Gastroesophageal sphincter (tissue), 4 donors: ENCODE measurements at places on chromosomes 3 and 15.

GRCh38 chr15:68510558-68510957, 68.2 kb upstream of the CORO2B start:
- H3K36me3 ChIP-seq: no peaks in the 10 kb centered on the region
- ATAC-seq: no peak
- no peaks in the 10 kb centered on the region for H3K27me3 ChIP-seq
- no peak overlapping the region for H3K4me3 ChIP-seq
- H3K27ac ChIP-seq: no peak overlapping the region
- no peaks in the 10 kb centered on the region for H3K4me1 ChIP-seq

DNA sequence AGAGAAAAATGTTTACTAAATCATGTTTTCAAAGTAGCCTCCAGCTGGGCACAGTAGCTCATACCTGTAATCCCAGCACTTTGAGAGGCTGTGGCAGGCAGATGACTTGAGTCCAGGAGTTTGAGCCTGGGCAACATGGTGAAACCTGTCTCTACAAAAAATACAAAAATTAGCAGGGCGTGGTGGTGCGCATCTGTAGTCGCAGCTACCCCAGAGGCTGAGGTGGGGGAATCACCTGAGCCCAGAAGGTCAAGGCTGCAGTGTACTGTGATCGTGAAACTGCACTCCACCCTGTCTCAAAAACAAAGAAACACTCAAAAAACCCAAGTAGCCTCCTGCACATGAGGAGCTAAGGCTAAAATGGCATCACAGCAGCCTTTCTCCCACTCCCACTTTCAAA, 1.6 kb upstream of the PPIB start:
- H3K36me3 ChIP-seq: no peaks in the 10 kb centered on the region
- H3K27me3 ChIP-seq: no peaks in the 10 kb centered on the region
- peaks cover 3% of the 10 kb centered on the region for H3K4me1 ChIP-seq
- no peak for ATAC-seq
- H3K4me3 ChIP-seq: no peak overlapping the region
- H3K27ac ChIP-seq: no peak overlapping the region

DNA sequence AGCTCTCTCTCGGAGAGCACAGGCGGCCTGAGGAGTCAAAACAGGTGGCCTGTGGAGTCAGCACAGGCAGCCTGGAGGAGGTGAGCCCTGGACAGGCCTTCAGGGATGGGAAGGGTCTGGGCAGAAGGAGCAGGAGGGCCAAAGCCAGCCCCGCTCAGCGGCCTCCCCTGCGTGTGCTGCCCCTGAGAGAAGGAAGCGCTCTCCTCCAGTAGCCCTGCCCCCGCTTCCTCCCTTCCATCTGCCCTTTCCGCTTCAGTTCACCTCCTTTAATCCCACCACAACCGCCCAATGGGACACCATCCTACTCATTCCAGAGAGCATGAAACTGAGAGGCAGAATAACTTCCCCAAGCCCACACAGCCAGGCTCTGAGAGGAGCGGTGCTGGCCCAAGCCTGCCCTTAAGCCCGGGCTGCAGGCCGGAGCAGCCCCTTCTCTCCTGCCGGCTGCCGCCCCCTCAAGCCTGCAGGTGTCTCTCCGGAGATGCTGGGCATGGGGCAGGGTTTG, 3.2 kb upstream of the NR2E3 start:
- no peak overlapping the region for H3K27ac ChIP-seq
- no peak for ATAC-seq
- H3K36me3 ChIP-seq: no peaks in the 10 kb centered on the region
- peaks cover 8% of the 10 kb centered on the region for H3K27me3 ChIP-seq
- H3K4me1 ChIP-seq: no peaks in the 10 kb centered on the region
- no peak overlapping the region for H3K4me3 ChIP-seq

GRCh38 chr3:55486857-55487380, at the start of gene WNT5A:
Gene WNT5A, minus strand, starts transcription at chr3:55487306. Its CDS starts 321 bp downstream, at chr3:55486985.
- peaks cover 47% of the 10 kb centered on the region for H3K27me3 ChIP-seq
- no peaks in the 10 kb centered on the region for H3K36me3 ChIP-seq
- H3K4me1 ChIP-seq: no peaks in the 10 kb centered on the region
- peak; percentile 2 for ATAC-seq
- peak within 1 kb of the TSS; percentile 1 for H3K27ac ChIP-seq
- H3K4me3 ChIP-seq: peak within 1 kb of the TSS; percentile 49

DNA sequence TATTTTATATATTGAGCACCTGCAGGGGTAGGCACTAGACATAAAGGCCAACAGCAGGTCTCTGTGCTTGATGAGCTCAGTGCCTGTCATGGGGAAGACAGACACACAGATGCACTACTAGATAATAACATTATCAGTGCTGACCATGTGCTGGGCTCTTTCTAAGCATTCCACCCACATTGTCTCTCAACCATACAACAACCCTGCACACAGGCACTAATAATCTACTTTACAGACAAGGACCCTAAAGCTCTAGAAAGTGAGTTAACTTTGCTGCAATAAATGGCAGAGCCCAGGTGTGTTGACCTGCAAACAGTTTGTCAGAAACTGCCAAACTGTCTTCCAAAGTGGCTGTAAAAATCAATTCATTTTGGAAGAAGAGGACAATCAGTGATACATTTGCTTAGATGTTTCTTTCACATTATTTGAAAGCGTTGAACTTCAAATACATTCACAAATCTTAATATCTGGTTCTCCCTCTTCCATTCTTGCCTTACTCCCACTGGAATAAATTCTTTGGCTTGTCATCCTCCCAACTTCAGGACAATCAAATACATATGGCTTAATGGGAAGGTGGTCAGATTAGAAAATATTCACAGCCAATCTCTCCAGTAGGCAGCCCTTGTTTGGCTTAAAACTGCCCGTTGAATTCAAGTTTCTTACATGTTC, 11.0 kb upstream of the PP2D1 start:
- H3K4me3 ChIP-seq: no peak overlapping the region
- H3K27ac ChIP-seq: peak overlapping the region; percentile 80
- no peaks in the 10 kb centered on the region for H3K27me3 ChIP-seq
- peaks cover 11% of the 10 kb centered on the region for H3K4me1 ChIP-seq
- ATAC-seq: no peak

GRCh38 chr3:128781164-128781563, 55.2 kb downstream of the RAB7A start:
- H3K27ac ChIP-seq: no peak overlapping the region
- no peak for ATAC-seq
- H3K36me3 ChIP-seq: no peaks in the 10 kb centered on the region
- H3K4me3 ChIP-seq: no peak overlapping the region
- no peaks in the 10 kb centered on the region for H3K27me3 ChIP-seq

DNA sequence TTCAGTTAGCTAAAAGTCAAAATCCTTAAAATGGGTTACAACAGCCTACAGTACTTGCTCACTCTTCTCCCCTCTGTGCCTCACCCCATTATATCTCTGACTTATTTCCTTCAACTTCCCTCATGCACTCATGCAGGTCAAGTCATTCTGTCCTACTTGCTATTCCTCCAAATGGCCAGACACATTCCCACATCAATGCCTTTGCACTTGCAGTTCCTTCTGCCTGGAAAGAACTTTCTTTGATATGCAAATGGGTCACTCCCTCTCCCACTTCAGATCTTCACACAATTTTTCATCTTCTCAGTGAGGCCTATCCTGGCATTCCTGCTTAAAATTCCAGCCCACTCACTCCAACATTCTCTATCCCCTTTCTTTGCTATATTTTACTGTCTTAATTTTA, 547.2 kb upstream of the TGFBR2 start:
- H3K27ac ChIP-seq: no peak overlapping the region
- no peak for ATAC-seq
- H3K4me1 ChIP-seq: no peaks in the 10 kb centered on the region
- H3K27me3 ChIP-seq: no peaks in the 10 kb centered on the region
- H3K4me3 ChIP-seq: no peak overlapping the region
- H3K36me3 ChIP-seq: no peaks in the 10 kb centered on the region

- no peaks in the 10 kb centered on the region for H3K27me3 ChIP-seq
- no peak overlapping the region for H3K4me3 ChIP-seq
- H3K36me3 ChIP-seq: no peaks in the 10 kb centered on the region
Observed at GRCh38 chr3:179673523-179673922, 20.7 kb downstream of the USP13 start.

- H3K27me3 ChIP-seq: no peaks in the 10 kb centered on the region
- ATAC-seq: no peak
- H3K4me3 ChIP-seq: no peak overlapping the region
- H3K36me3 ChIP-seq: no peaks in the 10 kb centered on the region
Observed at GRCh38 chr3:190593075-190593474, 79.2 kb downstream of the IL1RAP start.

DNA sequence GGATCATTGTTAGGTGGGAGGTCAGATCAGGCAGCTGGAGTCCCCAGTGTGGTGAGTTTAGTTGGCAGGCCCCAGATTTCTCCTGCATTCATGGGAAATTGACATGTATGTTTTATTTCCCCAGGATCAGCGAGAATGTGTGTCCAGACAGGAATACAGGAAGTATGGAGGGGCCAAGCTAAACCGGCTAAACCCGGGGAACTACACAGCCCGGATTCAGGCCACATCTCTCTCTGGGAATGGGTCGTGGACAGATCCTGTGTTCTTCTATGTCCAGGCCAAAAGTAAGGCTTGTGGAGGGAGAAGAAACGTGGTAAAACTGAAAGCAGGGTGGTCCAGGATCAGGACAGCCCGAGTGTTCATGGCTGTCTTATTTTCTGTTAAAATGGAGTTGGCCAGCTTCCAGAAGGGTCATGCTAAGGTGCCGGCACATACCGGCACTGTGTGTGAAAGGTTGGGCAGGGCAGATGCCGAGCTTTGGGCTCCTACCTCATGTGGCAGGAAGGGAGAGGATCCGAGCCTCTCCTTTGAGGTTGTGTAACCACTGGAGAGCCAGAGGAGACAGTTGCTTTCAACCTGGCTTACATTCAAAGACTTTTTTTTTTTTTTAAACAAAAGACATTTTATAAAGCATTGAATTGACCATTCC, 83.1 kb downstream of the PGPEP1L start:
- H3K4me3 ChIP-seq: no peak overlapping the region
- H3K27me3 ChIP-seq: no peaks in the 10 kb centered on the region
- H3K4me1 ChIP-seq: peaks cover 11% of the 10 kb centered on the region
- peak; percentile 63 for ATAC-seq
- no peak overlapping the region for H3K27ac ChIP-seq
- no peaks in the 10 kb centered on the region for H3K36me3 ChIP-seq

DNA sequence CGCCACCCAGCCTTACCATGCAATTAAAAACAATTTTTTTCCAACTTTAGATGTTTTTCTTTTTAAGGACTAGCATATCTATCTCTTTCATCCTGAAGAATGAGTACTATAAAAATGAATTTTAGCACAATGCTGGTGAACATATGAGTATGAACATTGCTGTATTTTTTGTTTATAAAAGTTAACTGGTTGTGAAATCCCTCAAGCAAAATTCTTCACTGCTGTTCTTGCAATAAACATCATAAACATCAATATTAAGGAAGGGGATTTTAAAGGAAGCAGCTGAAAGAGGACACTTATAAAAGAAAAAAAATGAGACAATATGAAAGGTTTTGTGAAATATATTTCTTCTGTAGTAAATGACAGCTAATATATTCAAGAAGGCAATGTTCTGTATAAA, 3.0 kb downstream of the PLSCR4 start:
- ATAC-seq: no peak
- H3K4me3 ChIP-seq: peak overlapping the region; percentile 88
- peak overlapping the region; percentile 31 for H3K27ac ChIP-seq
- H3K4me1 ChIP-seq: peaks cover 2% of the 10 kb centered on the region
- no peaks in the 10 kb centered on the region for H3K36me3 ChIP-seq
- H3K27me3 ChIP-seq: no peaks in the 10 kb centered on the region

GRCh38 chr3:73451301-73451944, 173.3 kb downstream of the PDZRN3 start:
- no peak overlapping the region for H3K27ac ChIP-seq
- ATAC-seq: no peak
- no peaks in the 10 kb centered on the region for H3K36me3 ChIP-seq
- H3K27me3 ChIP-seq: no peaks in the 10 kb centered on the region
- no peak overlapping the region for H3K4me3 ChIP-seq
- peaks cover 15% of the 10 kb centered on the region for H3K4me1 ChIP-seq

DNA sequence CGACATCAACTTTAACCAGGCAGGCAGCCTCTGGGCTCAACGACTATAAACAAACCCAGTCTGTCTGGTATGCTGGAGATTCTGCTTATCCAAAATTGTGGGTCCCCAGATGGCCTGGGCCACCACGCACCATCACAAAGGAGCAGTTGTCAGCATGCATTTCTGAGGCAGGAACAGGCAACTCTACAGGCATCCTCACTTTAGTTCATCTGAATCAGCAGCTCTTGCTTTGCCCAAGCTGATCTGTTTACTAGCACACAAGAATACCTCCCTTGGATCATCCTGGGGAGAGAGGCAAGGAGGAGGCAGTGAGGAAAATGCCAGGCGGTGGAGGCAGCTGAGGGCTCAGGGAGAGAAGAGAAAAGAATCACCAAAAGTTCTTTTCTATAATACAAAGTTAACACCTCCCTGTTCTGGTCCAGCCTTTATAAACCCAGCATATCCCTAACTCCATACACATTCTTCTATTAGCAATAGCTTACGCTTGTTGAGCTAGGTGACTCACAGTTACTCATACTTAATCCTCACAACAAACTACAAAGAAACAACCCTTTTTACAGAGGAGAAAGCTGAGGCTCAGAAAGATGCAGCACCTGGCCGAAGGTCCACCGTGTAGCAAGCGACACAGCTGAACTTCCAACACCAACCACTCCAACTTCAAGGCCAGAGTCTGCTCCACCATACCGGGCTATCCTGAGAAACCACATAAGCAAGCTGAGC, 33.6 kb downstream of the ZDHHC3 start:
- H3K36me3 ChIP-seq: no peaks in the 10 kb centered on the region
- H3K27ac ChIP-seq: no peak overlapping the region
- H3K4me3 ChIP-seq: no peak overlapping the region
- no peak for ATAC-seq
- H3K4me1 ChIP-seq: no peaks in the 10 kb centered on the region

- no peaks in the 10 kb centered on the region for H3K27me3 ChIP-seq
- ATAC-seq: peak; percentile 69
- H3K36me3 ChIP-seq: no peaks in the 10 kb centered on the region
Observed at GRCh38 chr3:99651531-99651930, 13.1 kb downstream of the COL8A1 start.

DNA sequence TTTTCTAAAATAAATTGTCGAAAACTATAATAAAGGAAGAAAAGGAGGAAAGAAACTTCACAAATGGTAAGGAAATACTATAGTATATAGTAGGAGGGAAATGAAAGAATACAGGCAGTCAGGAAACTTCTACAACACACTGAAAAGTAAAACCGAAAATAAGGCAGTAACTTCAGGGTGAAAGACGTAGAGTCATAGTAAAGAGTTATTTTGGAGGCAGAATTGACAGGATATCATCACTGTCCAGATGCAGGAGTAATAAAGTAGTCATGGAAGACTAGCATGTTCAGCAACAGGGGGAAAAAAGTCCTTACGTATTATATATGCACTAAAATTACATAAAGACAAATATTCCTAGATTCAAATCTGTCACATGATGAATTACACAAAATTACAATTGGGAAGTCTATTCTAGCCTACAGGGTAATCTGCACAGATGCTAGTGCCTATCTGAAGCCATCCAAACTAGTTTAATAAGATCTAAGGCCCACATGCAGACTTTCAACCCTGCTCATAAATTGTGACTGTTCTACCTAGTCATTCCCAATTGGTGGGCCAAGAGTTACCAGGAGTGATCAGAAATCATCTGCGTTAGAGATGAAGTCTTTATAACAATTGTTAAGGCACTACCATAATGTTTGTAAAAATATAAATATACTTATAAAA, 14.0 kb downstream of the VPS13C start:
- no peaks in the 10 kb centered on the region for H3K27me3 ChIP-seq
- ATAC-seq: no peak
- H3K36me3 ChIP-seq: no peaks in the 10 kb centered on the region
- H3K4me3 ChIP-seq: no peak overlapping the region
- H3K27ac ChIP-seq: no peak overlapping the region

- H3K27ac ChIP-seq: no peak overlapping the region
- H3K27me3 ChIP-seq: no peaks in the 10 kb centered on the region
- no peak for ATAC-seq
- no peaks in the 10 kb centered on the region for H3K36me3 ChIP-seq
- no peak overlapping the region for H3K4me3 ChIP-seq
- no peaks in the 10 kb centered on the region for H3K4me1 ChIP-seq
Observed at GRCh38 chr15:67999320-68000100, 54.6 kb upstream of the PIAS1 start.
